ENCODE measurements at places on chromosomes 5 and 9.

- DNase-seq: no peak
Observed at GRCh38 chr9:117091529-117091928, 323.3 kb downstream of the ASTN2 start.

DNA sequence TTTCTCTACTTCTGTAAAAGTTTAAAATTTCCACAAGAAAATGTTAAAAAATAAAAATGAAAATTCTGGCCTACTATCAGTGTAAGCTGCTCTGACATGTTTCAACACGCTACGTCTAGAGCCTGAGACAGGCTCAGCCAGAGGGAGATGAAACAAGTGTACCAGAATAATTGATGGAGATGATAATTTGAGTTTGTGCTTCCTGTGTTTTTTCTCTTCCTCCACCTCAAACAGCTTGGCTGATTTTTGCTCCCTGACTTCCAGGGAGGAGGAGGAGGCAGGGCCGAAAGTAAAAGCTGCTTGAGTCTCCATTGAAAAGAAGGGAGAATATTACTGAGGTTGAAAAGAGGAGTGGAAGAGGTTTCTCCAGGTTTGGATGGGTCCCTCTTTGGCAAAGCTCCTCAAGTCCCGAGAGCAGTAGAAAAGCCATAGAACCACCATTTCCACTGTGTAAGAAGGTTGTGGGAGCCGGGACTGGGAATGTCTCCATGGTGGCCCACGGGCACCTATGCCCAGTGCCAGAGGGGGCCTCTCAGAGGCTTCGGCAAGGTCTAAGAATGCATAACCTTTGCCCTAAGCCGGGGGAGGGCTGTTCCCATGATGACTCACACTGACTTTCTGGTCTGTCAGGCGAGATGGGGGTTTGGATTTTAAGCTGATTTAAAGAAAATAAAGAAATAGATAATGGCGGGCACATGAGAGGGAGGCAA, 95.1 kb downstream of the HRH2 start:
- no peak for DNase-seq

- DNase-seq: peak; percentile 14
Observed at GRCh38 chr9:16612627-16613026, 257.8 kb downstream of the BNC2 start.

DNA sequence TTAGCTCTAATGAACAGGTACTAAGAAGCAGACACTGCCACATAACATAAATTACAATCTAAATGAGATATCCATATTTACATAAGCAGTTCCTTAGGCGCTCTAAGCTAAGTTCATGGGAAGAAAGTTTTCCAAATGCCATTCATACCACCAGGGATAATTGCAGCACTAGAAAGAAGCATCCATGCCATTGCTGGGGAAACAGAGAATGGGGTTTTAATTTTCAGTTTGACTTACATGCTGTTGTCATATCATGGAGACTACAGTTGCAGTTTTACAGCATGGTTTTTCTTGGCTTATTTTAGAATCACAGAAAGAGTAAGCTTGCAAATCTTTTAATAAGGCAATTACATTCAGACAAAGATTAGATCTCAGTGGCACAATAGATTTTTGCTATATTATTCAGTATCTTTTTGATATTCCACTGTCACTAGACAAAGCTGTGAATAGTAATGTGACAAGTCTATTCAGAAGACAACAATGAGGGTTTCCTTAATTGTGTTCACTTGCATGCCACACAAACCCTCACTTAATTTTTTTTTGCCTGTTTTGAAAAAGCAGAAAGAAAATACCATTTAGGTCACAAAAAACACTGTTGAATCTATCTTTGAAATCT, 108.4 kb upstream of the ELAVL2 start:
- DNase-seq: no peak

GRCh38 chr9:29625292-29625731, 2052.0 kb upstream of the C9orf72 start:
- peak; percentile 48 for DNase-seq

- no peak for DNase-seq
Observed at GRCh38 chr9:135046739-135047350, 40.6 kb upstream of the OLFM1 start.

DNA sequence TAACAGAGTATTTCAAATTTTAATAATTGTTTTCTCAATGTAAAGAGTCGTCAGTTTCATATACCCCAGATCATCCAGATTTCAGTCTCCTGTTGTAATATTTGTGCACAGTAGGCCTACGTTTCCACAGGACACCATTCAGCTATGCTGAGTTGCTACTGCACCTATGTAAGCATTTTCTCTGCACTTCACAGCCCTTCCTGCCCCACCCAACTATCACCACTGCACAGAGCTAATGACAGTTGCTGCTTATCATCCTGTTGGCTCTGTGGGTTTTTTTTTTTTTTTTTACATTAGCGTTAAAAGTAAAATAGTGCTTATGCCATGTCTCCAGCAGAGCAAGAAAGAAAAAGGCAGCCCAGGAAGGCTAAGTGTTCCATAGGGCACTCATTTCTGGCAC, 5.9 kb upstream of the PRKACG start:
- no peak for DNase-seq

- no peak for DNase-seq
Observed at GRCh38 chr9:84744195-84744594, 74.7 kb downstream of the NTRK2 start.

DNA sequence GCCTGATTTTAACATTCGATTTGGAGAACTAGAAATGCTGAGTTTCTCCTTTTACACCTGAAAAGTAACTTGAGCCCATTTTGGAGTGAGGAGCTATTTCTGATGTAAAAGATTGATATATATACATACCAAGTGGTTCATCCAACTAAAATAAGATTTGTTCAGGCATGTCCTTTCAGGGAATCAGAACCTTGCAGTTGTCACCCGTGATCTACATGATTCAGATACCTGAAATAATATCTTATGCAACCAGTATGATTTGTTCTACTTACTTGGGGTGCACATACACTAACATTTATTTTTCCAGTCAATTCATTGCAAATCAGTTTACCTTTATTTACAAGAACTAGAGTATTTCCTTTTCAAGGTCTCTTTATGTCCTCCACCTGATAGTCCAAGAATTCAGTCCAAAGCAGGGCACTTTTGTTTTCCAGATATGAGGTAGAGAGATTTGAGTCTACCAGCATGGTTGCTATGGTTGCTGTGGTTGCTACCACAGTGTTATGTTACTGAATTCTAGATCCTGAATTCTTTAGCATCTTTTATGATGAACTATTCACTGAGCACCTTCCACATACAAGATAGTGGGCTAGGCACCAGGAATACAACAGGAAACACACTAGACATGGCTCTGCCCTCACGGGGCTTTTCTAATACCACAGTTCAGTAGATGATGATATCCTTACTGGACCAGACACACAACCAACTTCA, 49.3 kb downstream of the CCL28 start:
- no peak for DNase-seq

DNA sequence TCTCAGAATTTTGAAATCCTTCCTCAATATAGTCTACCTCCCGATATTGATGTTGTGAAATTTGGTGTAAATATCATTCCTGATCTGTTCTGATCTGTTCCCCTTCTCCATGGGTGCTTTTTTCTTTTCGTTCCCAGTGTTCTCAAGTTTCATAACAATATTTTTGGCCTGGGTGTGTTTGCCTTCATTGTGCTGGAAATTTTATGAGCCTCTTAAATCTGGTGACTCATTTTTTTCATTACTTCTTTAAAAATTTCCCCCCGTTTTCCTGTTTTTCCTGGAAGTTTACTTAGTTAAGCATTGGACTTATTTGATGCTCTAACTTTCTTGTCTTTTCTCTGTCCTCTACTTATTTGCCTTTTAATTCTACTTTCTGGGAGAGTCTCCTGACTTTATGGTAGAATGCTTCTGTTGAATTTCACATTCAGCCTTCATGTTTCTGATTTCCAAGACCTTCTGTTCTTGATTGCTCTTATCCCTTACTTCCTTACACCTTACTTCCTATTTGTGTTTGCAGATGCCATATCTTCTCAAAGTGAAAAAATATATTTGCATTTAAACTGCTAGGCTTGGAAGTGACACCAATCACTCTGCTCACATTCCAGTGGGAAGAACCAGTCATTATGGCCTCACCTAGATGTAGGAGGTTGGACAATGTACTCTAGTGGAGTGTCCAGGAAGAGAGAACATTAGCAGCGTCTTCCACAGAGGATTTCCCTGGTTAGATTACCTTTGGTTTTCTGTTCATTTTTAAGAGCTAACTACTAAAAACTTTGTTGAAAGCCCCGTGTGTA, 441.9 kb downstream of the ARHGEF28 start:
- no peak for DNase-seq

DNA sequence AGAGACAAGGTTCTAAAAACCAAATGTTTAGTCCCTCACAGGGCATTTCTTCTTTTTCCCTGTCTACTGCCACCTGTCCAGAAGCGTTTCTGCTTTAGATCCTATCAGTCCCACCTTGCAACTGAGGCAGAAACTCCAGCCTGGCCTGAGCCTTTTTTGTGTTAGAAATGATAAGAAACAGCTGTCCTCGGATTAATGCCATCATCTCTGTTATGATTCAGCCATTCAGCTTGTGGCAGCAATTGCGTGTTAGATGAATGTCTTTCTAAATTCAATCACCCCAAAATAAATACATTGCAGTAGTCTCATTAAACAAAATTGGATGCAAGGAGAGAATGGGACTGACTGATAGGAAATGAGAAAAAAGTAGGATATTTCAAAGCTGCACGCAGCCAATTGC, 28.3 kb upstream of the FRMPD1 start:
- DNase-seq: no peak

- DNase-seq: no peak
Observed at GRCh38 chr5:123092696-123093095, 3.7 kb downstream of the PRDM6 start.

GRCh38 chr5:169398515-169398914, 97.6 kb upstream of the SLIT3 start:
- no peak for DNase-seq

DNA sequence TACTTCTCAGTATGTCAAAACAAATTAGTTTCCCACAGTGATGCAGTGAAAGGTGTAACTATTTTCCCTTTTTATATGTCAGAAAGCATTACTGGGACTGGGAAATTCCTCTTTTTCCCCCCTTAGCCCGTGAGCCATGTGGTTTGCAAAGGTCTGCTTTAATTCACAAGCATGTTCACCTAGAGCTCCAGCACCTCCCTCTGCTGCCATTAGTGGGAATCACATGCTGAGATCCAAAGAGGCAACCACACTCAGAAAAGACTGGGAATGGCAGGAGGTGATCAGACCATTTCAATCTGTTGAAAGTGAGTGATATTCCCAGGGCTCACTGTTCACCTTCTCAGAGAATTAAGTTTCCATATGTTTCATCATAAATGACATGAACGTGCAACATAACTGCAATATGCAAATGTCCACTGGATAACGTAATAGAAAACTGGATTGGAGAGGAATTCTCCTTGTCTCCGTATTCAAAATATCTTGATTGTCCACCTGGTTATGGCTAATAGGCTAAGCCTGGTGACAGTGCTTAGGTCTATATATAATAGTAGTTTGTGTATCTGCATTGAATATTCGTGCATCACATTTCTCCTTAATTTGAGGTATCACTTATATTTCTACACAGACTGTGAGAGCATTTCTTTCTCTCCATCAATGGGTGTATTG, 703.5 kb upstream of the WWC1 start:
- peak; percentile 56 for DNase-seq

GRCh38 chr9:95409650-95410426, 92.3 kb upstream of the FANCC start:
- peak; percentile 8 for DNase-seq

GRCh38 chr9:112884101-112884500, 6.6 kb downstream of the SLC46A2 start:
- DNase-seq: peak; percentile 84

DNA sequence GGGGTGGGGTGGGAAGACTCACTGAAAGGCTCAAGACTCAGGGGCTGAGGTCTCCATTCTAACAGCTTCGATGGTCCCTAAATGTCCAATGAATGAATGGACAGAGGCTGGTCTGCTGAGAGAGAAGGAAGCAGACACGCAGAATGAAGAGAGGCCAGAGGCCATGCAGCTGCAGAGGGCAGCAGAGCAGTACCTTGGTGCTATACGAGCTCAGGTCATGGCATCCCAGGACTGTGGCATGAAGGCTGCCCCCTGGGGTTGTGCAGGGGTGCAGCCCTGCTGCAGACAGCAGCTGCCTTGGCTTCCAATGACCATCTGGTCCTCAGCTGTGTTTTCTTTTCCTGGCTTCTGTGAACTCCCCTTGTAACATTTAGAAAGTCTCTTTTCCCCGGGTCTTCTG, 15.2 kb upstream of the CORO2A start:
- no peak for DNase-seq

Measured in NCI-H226 (cell line).